ENCODE measurements at places on chromosomes 11 and 22.

GRCh38 chr11:1012740-1013630 lies 23.5 kb downstream of the MUC6 start:
- no peak for DNase-seq

- DNase-seq: no peak
These were observed 2.2 kb downstream of the HTR3A start for GRCh38 chr11:113977071-113977490.

- DNase-seq: no peak
These were observed 3.2 kb upstream of the ST14 start for GRCh38 chr11:130156108-130157022.

- DNase-seq: no peak
These were observed 23.7 kb upstream of the MS4A6A start for GRCh38 chr11:60206616-60207015.

GRCh38 chr22:30717331-30717921 lies 22.8 kb downstream of the OSBP2 start:
- DNase-seq: no peak

GRCh38 chr11:2301631-2302305 lies at the start of the genes C11orf21 and TSPAN32:
C11orf21 (minus strand) TSS chr11:2301918; CDS start chr11:2301808, 110 bp downstream.
TSPAN32 (plus strand) TSS chr11:2302013; CDS start chr11:2302150, 137 bp downstream.
- no peak for DNase-seq

GRCh38 chr11:11871991-11872401 lies 30.2 kb downstream of the USP47 start:
- no peak for DNase-seq

GRCh38 chr22:28921585-28921879 lies 38.2 kb downstream of the ZNRF3 start:
- no peak for DNase-seq

GRCh38 chr11:134878785-134879184 lies 466.7 kb upstream of the B3GAT1 start:
- no peak for DNase-seq

GRCh38 chr11:125188021-125188420 lies 23.5 kb downstream of the PKNOX2 start:
- DNase-seq: no peak

GRCh38 chr11:67022341-67022933 lies 497 bp upstream of the SYT12 start:
- peak; percentile 73 for DNase-seq

DNA sequence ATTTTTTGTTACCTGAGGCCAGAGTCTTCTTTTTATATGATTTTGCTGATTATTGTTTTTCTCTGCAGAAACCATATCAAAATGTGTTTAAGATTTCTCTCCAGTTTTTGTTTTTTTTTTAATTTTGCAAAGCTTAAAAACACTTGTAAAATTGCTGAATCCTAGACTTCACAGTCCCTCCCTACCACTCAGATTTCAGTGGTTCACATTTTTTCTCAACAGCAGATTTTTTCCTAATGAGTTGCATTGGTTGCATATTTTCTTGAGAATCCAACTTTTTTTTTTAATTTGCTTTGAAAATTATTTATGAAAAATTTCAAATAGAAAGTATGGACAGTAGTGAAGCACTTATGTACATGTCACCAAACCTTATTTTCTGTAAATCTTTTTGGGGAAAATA lies 5.8 kb downstream of the ARL14EP start:
- no peak for DNase-seq

GRCh38 chr22:47805394-47805935 lies 1043.0 kb downstream of the TBC1D22A start:
- no peak for DNase-seq

DNA sequence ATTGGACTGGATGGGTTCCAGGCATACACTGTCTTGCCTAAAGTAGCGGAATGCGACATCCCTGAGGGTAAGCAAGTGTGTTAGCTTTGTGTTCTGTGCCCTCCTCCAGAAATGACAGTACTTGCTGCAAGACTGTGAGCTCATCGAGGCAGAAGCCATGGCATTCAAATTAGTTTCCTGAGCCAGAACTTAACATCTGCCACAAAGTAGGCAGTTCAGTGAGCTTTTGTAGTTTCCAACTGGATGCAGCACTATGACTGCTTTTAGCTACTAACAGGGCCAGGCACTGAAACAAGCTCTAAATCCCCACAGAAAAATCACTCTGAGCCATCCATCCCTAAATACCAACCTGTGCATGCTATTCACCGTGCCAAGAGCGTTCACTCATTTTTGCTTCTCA lies 1.2 kb upstream of the FAR1 start:
- no peak for DNase-seq

DNA sequence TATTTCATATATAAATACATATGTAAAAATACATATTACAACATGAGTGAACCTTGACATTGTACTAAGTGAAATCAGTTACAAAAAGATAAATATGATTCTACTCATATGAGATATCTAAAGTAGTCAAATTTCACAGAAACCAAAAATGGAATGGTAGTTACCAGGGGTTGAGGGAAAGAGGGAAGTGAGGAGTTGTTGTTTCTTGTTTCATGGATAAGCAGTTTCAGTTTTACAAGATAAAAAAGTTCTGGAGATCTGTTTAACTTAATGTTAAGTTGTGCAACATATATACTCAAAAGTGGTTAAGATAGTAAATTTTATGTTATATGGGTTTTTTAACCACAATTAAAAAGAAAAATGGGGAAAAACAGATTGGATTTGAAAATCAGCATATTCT lies 107.7 kb downstream of the ELP4 start:
- no peak for DNase-seq

DNA sequence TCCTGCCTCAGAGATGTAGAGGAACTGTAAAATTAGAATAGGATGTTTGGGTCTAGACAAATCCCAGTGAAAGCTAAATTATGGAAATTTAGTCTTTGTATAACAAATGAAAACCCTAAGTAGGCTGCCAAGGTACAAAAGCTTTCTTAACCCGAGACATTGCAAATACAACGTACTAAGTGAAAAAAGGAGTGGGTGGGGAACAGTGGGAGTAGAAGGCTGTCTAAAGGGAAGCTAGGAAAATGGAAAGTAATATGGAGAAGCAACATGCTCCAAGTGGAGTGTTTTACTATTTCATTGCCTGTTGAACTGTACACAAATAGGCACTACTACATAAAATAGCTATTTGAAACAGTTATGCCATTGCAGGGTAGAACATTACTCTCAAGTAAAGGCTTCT lies 6.8 kb upstream of the LIN7C start:
- DNase-seq: no peak

DNA sequence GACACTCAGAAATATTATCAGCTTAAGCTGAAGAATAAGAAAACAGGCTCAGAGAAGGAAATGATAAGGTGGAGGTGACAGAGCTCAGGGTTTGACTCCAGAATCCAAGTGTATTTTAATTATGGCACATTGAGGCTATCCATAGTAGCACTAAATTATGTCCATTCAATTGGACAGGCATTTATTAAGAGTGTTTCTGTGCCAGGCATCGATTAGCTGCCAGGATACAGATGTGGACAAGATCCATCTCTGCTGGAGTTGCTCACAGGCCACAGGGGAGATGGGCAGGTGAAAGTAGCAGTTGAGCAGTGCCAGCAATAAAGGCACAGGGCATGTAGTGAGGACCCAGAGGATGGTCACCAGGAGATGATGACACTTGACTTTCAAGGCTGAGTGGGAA lies 592.5 kb downstream of the INSC start:
- DNase-seq: no peak

DNA sequence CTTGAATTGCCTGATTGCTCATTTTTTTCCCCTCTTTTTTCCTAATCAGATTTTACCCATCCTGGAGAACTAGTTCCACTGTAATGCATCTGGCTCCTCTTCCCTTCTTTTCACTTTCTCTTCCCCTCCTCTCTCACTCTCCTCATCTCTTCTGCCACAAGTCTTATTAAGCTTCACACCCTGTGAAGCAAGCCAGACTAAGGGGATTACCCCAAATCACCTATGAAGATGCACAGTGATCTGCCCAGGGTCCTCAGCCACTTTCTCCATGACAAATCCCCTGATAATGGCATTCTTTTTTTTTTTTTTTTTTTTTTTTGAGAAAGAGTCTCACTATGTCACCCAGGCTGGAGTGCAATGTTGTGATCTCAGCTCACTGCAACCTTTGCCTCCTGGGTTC lies 11.2 kb downstream of the UBASH3B start:
- DNase-seq: no peak

DNA sequence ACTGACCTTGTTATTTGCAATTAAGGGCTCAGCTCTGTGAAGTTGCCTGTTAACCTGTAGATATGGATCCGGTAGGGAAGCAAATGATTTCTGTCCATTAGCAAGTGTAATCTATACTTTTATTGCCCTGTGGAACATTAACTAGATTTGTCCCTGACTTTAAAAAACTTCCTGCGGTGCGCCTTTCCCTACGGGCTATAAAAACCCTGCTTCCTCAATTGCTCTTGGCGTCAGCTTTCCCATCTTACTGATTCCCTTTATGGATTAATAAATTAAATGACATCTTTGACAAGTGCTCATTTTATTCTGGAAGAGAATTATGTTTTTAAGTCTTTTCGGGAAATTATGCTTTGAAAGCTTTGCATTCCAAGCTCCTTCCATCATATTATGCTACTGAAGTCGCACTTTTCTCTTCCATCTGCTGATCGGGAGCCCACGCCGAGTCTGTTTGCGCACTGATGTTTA lies 18.3 kb upstream of the CLMP start:
- no peak for DNase-seq

- no peak for DNase-seq
These were observed 11.5 kb downstream of the RNH1 start for GRCh38 chr11:495537-495931.

- no peak for DNase-seq
These were observed 13.4 kb downstream of the PRDM11 start for GRCh38 chr11:45159781-45160365.

DNA sequence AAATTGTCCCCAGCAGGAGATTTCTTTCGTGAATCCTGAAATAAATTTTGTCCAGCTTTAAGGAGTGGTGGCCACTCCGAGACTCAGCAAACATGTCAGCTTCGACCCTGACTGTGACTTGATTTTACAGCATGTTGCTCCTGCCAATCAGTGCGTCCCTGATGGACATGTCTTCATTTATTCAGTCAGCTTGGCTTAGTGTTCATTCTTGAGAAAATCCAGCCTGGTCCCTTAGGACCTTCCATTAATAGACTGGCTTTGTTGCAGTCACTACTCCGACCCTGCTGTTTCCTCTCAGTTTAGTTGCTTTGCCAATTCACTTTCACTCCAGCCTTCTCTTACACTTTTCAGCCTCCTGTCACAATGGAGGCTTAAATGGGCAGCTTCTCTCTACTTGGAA lies 30.5 kb downstream of the TMPRSS5 start:
- DNase-seq: no peak

- no peak for DNase-seq
These were observed 28.0 kb downstream of the YAP1 start for GRCh38 chr11:102138223-102138622.

- peak; percentile 17 for DNase-seq
These were observed 41.8 kb downstream of the TST start for GRCh38 chr22:36977401-36977861.

GRCh38 chr11:123357990-123358827 lies 71.9 kb upstream of the GRAMD1B start:
- no peak for DNase-seq

- DNase-seq: no peak
These were observed 19.5 kb upstream of the LYVE1 start for GRCh38 chr11:10587995-10588394.

- no peak for DNase-seq
These were observed 12.3 kb upstream of the MPEG1 start for GRCh38 chr11:59225017-59225416.

DNA sequence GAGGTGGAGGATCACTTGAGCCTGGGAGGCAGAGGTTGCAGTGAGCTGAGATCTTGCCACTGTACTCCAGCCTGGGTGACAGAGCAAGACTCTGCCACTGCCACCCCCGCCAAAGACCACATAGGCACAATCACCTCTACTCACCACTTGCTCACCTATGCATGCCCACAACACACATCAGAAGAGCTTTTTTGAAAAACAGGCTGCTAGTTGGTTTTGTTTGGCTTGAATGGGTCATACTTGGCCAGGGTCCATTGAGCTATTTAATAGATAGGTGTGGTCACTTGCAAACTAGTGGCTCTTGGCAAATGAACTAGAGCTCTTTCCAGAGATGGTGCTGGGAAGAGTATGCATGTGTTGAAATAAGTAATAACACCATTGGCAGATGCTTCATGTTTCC lies 80.1 kb downstream of the EMSY start:
- DNase-seq: peak; percentile 62

DNA sequence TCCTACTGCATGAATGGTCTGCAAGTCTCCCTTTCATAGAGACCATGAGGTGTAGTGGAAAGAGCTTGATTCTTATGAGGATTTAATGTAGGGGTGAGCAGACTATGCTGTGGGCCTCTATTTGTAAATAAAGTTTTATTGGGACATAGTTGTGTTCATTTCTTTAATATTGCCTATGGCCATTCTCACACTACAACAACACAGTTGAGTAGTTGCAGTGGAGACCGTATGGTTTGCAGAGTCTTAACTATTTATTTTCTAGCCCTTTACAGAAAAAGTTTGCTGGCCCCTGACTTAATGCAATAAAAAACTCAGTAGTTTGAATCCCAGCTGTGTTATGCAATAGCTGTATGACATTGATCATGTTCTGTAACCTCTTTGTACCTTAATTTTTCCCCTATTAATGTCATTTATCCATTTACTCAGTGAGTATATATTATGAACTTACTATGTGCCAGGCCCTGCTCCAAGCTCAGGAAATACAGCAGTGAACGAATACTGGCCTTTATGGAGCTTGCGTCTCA lies 106.3 kb downstream of the ATXN10 start:
- no peak for DNase-seq

DNA sequence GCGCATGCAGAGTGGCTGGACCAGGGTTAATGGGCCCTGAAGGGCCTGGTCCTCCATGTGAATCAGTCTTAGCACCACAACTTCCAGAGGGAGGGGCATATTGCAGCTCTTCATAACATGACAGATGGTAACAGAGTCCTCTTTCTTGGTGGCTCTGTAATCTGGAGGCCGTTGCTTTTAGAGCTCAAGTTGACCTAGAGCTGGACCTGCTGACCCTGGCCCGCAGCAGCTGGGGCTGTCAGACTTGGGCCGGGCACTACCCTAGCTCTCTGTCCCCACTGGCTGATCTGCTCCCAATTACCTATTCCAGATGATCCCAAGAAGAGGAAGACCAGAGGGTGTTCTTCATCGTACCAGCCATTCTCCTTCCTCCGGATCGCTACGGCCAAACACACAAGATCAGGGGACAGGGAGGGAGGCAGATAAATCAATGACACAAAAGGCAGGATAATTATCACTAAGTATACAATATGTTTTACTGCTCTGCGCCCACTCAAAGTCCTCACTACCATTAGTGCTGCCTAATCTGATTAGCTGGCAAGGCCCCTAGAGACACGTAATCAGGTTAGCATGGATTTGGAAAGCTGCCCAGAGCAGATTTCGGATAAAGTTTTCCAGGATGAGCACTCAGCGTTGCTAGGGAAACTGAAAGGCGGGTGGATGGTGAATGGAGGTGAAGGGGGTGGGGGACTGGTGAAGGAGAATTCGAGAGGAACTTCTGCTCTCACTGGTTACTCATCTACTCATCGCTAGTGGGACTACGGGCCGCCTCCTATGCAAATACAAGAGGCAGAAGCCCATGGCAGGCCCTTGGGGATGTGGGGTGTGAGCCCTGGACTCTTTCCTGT lies 64.5 kb upstream of the PHOX2A start:
- no peak for DNase-seq
